ENCODE measurements at places on chromosomes 6 and 20.
A peak's percentile ranks its signal among the peaks of the same experiment; 100 is the strongest.

GRCh38 chr20:25064561-25065071, 6.7 kb upstream of the ACSS1 start:
- DNase-seq: no peak

DNA sequence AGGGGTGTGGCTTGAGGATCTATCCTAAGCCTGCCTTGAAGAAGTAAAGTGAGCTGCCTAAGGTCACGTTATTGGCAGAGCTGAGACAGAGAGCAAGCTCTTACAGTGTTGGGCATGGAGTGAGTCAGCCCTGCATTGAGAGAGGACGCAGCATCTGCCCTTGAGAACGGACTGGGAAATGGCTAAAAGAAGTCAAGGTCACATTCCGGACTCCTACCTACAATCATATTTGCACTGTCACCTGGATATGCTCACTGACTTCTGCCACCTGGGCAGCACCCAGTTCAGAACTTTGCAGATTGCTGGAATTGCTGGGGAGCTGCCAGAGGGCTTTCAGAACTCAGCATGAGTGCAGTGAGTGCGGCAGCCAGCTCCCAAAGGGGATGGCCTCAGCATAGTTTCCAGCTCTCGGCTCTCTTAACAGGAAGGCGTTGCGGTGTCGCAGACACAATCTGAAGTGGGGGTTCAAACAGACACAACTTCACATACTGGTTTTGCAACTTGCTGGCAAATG, 199.3 kb upstream of the SGK1 start:
- no peak for DNase-seq

GRCh38 chr20:1204113-1204512, 859 bp downstream of the C20orf202 start:
- DNase-seq: no peak

- DNase-seq: peak; percentile 42
Observed at GRCh38 chr6:7140631-7141378, 33.0 kb downstream of the RREB1 start.

- DNase-seq: no peak
Observed at GRCh38 chr6:48775157-48775556, 664.2 kb upstream of the PTCHD4 start.

- no peak for DNase-seq
Observed at GRCh38 chr6:12522347-12522746, 194.2 kb upstream of the PHACTR1 start.

DNA sequence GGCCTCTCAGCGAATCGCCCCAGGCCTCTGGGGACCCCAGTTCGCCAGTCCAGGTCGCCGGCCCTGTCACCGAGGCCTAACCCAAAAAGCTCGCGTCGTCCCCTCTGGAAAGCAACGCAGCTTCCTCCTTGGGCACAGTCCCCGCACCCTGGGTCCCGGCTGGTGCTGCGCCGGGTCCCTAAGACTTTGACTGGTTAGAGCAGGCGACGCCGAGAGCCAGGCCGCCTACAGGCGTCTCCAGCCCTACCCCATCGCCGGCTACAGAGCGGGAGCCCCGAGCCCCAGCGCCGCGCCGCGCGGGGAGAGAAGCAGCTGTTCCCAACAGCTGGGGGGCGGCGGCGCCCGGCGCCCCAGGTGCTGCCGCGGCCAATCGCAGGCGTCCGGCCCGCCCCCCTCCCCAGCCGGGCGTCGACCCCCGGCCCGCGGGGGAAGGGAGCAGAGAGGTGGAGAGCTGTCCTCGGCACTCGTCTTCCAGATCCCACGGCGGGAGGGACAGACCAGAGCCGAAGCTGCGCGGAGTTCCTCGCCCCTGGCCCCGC, 540 bp upstream of the RBM24 start:
- no peak for DNase-seq

- no peak for DNase-seq
Observed at GRCh38 chr20:23011008-23011721, 23.9 kb upstream of the SSTR4 start.

DNA sequence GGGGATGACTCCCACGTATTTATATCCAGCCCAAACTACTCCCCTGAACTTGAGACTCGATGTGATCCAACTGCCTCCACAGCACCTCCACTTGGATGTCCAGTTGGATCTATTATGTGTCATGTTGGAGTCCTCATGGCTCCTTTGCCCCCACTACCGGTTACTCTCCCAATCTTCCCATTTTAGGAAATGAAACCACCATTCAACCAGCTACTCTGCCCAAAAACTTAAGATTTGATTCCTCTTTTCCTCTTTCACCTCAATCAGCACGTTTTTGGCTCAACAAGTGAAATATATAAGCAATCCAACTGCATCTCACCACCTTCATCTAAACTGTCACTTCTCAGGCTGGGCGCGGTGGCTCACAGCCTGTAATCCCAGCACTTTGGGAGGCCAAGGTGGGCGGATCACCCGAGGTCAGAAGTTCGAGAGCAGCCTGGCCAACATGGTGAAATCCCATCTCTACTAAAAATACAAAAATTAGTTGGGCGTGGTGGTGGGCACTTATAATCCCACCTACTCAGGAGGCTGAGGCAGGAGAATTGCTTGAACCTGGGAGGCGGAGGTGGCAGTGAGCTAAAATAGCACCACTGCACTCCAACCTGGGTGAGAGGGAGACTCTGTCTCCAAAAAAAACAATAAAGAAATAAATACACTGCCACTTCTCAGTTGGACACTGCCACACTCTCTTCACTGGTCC, 3.4 kb downstream of the AHCY start:
- DNase-seq: no peak

All from activated CD8-positive, alpha-beta memory T cell treated with anti-CD3 and anti-CD28 coated beads for 1 hour (primary cell).